ENCODE measurements at places on chromosomes 5 and 9. TPM values are rescaled to one million over a fixed set of nuclear protein-coding genes. Genes with fewer than 3 reads are reported as not detected.

Gene IL3
- not detected for total RNA-seq

Gene PCDHGC3
- 14.7 TPM for total RNA-seq

Gene FYB1
- total RNA-seq = not detected

Gene TXNDC15
- 36.6 TPM for total RNA-seq

Gene ANKRD33B
- 3.5 TPM for total RNA-seq

Gene ENTPD2
- not detected for total RNA-seq

Gene RABL6
- total RNA-seq = 71.2 TPM

DNA sequence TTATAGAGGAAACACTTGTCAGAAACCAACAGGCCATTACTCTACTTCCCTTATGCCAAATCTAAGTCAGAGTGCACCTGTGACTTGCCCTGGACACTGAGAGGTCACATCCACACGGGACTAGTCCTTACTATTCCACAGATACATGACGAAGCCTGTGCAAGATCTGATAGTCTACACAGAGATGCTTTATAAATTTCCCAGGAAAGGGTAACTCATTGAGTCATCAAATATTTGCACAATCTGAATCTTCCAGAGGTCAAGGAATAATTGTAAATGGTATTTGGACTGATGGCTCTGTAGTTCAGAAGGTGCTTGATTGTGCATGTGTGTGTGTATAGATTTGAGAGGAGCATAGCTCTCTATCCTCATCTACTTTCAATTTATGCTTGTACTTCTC, 55.2 kb upstream of the JAK2 start:
- no peak for DNase-seq

- DNase-seq = no peak
Measured at GRCh38 chr5:55866485-55866884, 15.3 kb downstream of the IL31RA start.

GRCh38 chr5:105259581-105260217, 1697.1 kb upstream of the NUDT12 start:
- no peak for DNase-seq

GRCh38 chr9:68515326-68516017, 25.2 kb downstream of the TMEM252 start:
- DNase-seq = no peak

DNA sequence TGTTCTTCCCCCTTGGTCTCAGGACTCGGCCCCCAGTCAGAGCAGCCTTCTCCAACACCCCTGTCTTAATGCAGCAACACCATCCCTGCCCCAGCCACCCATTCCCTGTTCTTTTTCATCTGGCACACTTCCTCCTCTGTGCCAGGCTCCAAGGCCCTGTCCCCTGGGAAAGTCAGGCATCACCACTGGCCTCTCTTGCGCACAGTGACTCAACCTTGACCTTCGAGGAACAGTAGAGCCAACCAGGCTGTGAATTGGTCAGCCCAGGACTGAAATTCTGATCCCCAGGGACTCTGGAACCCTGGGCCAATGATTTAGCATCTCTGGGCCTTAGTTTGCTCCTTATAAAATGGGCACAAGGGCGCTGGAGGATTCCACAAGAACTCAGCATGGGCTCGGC, 10.5 kb upstream of the RALGDS start:
- DNase-seq = no peak

- DNase-seq = no peak
Measured at GRCh38 chr9:116360989-116361388, 207.4 kb downstream of the PAPPA start.

- no peak for DNase-seq
Measured at GRCh38 chr9:117574099-117574498, 130.1 kb upstream of the TLR4 start.

DNA sequence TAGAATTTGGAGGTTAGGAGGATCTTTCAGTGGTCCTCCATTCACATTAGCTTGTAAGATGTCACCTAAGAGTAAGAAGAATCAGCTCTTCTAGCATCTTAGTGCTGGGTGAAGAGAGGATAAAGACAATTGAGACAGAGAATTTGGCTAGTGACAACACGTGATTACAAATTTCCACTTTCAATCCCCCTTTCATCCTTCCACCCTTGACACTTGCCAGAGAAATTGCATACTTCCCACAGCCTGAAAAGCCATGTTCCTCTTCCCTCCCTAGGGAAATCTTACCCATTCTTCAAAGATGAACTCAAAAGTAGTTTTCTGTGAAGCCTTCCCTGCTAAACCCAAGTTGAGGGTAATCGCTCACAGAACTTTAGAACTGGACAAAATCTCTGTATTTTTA, 282.6 kb upstream of the PTGER4 start:
- no peak for DNase-seq

DNA sequence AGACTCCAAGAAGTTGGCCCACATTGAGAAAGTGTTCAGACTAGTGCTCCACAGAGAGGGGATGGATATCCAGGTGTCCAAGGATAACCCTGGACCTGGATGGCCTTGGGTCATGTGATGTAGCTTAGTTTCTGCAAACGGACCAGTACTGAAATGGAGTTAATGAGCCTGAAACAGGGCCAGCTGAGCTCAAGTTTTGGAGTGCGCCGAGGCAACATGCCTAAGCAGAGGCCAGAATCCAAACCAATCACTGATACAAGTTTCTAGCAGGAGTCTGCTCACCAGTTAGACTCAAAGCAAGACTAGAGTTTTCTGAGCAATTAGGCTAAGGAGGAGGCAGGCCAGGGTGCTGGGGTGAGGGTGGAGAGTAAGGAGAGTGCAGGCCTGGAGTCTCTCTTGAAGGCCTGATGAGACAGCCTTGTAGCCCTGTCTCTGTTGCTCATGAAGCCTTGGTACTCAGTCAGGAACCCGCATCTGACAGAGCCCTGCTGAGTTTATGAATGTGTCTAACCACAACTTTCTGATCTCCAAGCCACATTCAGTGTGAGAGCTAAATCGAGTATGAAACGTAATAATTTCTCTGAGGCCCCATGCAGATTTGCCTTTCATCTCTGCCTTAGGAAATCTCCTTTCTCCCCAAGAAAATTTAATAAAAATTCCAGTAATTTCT, 68.9 kb upstream of the EQTN start:
- DNase-seq = no peak

GRCh38 chr9:95907794-95908193, 32.3 kb downstream of the ERCC6L2 start:
- peak; percentile 18 for DNase-seq

- DNase-seq = no peak
Measured at GRCh38 chr5:20212701-20213100, 224.7 kb upstream of the CDH18 start.

DNA sequence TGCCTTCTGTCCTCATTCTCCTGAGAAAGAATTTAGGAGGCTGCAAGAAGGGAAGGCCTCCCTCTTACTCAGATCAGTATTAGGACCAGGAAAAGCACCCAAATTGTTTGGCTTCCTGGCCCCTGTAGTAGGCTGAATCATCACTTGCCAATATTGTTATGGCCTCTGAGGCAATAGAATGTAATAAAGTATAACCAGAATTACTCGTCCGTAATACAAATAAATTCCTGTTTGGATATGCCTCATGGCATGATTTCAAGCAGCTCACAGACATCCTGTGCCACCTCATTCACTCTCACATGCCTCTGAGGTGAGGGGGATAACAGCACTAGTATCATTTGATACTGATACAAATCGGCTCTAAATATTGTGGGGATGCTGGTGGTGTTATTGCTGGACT, 427.3 kb downstream of the ISL1 start:
- DNase-seq = no peak

DNA sequence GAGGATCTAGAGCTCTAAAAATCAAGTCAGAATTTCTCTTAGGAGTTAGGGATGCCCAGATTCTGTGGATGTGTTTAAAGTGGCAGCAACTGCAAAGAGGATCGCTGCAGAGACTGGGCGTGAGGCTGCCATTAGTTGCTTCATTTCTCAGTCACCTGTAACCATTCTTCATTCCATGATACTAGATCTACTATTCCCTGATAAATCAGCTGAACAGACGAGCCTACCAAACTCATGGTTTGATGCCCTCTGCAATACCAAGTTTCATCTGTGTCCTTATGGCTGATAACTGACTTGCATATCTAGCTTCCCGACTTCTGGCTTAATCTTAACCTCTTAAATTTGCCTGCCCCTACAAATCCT, 33.3 kb downstream of the UBE2R2 start:
- no peak for DNase-seq

DNA sequence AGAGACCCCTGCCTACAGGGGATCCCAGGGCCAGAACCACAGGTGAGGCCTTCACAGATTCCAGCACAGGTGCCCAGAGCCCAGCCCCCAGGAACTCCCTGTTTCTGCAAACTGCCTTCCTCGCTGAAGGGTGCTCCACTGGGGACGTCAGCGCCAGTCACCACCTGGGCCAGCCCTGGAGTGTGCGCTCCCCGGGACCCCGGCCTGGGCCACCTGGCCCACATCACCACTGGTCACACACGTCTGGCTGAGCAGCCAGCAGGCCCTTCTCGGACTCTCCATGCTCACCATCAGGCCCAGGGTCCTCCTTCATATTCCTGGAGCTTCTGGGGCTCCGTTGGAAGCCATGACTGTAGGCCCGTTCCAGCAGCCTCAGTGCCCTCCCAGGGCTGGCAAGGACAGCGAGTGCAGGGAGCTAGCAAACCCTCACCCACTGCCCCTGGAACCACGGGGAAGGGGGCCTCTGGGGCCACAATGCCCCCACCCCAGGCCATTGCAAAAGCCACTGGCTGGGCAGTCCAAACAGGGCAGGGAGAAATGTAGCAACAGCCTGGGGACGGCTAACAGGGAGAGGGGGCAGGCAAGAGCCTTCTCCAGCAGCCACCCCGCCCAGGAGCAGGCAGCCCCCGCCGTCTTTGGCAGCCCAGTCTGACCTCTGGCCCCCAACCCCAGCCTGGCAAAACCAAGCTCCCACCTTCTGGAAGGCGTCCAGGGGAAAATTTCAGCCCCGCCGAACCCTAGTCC, 1.3 kb downstream of the AGPAT2 start:
- DNase-seq = no peak

GRCh38 chr5:178230879-178231538, 1.6 kb downstream of the PHYKPL start:
- no peak for DNase-seq

DNA sequence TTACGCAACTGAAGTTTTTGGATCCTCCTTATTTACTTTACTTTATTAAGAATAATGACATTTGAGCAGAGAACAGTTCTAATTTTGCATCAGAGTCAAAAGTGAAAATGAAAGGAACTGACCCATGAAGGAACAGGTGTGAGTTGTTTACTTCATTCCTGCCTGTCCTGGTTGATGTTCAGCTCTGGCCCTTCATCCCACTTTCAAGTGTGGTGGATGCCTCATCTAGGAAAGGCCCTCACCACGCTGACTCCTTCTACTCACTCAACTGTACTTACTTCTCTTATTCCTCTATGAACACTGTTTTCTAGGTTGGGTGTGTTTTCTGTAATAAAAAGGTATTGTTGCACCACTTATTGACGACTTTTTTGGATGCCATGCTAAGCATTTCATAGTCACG, 61.8 kb upstream of the PLEKHG4B start:
- no peak for DNase-seq

DNA sequence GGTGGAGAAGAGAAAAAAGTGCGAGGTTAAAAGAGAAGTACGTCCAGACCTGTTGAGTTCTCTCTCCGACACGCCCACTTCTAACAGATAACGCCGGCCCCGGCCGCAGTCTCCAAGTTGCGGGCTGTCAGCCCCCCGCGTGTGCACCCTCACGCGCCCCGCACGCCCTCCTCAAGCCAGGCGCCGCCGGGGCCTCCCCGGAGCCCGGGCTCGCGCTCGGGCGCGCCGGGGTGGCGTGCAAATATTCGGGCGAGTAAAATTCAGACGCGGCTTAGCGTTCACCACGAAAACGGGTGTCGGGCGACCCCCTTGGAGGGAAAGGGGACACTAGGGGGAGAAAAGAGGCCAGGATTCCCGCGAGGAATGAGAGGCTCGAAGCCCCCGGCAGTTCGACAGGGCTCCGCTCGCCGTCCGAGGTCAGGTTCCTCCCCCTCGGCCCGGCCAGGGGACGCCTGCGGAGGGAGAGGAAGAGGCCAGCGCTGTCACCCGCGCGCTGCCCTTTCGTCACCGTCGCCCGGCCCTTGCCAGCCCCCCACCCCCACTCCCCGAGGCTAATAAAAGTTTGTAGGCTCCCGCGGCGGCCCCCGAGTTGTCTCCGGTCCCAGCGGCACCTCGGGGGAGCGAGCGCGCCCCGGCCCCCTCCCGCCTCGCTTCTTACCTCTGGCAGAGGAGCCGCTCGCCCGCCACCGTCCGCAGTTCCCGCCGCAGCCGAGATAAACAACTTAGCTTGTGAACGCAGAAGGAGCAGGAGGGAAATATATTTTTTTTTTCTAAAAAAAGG, 743 bp downstream of the NR3C1 start:
- DNase-seq = peak; percentile 74

GRCh38 chr9:97737429-97737828, 40.3 kb upstream of the XPA start:
- DNase-seq = peak; percentile 26

GRCh38 chr5:73436535-73437100, 12.0 kb downstream of the FOXD1 start:
- no peak for DNase-seq

DNA sequence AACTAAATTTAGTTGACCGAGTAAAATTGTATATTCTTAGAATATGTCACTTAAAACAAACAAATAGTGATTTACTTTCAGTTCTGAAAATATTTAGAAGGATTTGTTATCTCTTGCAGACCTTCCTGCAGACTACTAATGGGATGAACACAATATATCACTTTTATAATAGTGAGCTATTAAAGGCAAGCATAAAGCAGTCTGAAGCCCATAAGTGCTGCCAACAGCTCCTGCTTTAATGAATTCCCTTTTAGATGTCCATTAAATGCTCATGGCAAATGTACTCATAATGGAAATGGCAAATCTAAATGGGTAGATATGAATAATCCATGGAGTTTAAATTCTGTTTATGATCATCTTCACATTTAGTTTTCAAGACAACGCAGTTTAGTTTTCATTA, 170.2 kb downstream of the RANBP17 start:
- DNase-seq = no peak

DNA sequence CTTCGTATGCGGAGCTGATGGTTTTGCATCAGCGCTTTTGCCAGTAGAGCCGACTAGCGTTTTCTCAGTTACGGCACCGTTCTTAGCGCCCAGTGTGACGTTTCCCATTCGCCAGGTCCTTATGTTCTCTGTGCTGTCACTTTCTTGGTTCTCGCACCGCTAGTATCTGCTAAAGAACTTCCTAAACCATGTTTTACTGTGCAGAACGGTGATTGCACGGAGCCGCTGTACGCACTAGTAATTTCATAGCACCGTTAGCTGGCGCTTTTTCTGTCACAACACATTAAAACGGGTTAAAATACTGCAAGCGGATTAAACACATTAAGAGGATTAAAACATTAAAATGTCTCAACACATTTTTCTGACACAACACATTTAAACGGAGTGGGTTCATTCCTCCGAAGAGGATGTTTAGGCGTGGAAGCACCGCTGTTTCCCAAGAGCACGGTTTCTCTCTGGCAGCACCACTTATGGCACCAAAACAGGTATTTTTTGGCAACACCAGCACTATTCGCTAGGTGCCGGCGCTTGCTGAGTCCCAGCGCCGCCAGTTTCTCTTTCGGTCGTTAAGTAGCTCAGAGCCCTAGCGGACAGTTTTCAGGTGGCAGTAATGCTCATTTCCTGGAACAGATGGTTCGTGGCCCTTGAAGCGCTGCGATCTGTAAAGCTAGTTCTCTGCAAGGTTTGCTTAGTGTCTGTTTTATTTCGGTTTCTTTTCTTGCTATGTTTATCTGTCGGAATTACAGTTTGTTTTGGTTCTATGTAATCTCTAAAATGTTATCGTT, 20.3 kb downstream of the ANXA2R start:
- peak; percentile 89 for DNase-seq

- DNase-seq = no peak
Measured at GRCh38 chr9:34310215-34310614, 18.9 kb downstream of the KIF24 start.

Data from neural progenitor cell (in vitro differentiated cells).